ENCODE measurements at places on chromosomes 11 and 22. TPM values are rescaled to one million over a fixed set of nuclear protein-coding genes. Genes with fewer than 3 reads are reported as not detected.

Gene FJX1
- total RNA-seq = 8.8 TPM

DNA sequence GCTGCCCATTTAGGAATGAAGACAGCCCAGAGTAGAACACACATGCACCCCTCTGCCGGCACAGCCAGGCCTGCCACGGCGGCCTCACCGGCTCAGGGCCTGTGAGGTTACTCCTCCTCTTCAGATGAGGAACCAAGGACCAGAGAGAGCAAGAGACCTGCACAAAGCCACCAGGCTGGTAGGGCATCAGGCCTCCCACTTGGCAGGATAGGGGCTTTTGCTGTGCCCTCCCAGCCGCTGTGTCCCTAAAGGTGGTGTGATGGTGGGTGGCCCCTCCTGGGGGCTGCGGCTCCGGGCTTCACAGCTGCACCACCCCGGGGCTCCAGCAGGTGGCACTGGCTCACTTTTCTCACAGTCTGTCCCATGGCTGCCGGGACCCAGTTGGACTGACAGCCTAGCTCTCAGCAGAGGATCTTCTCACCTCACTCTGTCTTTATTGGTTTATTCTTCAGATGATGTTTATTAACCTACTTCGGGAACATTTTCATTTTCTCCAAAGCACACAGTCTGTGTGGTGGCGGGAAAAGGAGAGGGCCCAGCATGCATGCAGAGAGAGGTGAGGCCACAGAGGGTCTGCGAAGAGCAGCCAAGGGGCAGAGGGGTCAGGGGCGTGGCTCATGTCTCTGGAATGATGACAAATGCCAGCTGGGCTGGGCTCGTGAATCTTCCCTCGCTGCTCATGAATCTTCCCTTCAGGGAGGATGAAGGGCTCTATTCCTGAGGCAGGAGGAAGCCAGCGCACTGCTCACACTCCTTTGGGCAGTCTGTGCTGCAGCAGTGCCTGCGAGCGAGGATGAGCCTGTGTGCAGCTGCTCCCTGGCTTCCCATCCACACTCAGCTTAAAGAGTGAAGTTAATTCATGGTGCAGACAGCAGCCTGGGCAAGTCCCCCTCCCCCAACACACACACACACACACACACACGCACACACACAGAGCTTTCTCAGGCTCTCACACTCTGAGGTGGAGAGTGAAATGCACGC, 101.1 kb upstream of the PITPNB start:
- H3K27me3 ChIP-seq = no peaks in the 10 kb centered on the region
- no peaks in the 10 kb centered on the region for H3K36me3 ChIP-seq
- peaks cover 27% of the 10 kb centered on the region for H3K4me1 ChIP-seq
- H3K4me3 ChIP-seq = no peak overlapping the region
- H3K27ac ChIP-seq = no peak overlapping the region

Gene EIF1AD
- 35.3 TPM for total RNA-seq

Gene GGTLC3
- not detected for total RNA-seq

GRCh38 chr11:110802162-110802561, 89.9 kb upstream of the ARHGAP20 start:
- H3K27ac ChIP-seq = no peak overlapping the region
- no peak for DNase-seq
- no peaks in the 10 kb centered on the region for H3K27me3 ChIP-seq
- no peaks in the 10 kb centered on the region for H3K36me3 ChIP-seq
- no peaks in the 10 kb centered on the region for H3K4me1 ChIP-seq
- no peak overlapping the region for H3K4me3 ChIP-seq

GRCh38 chr11:80598905-80599304, 1158.1 kb upstream of the TENM4 start:
- H3K27ac ChIP-seq = no peak overlapping the region
- H3K36me3 ChIP-seq = no peaks in the 10 kb centered on the region
- no peak overlapping the region for H3K4me3 ChIP-seq

- H3K36me3 ChIP-seq = no peaks in the 10 kb centered on the region
- no peaks in the 10 kb centered on the region for H3K27me3 ChIP-seq
- no peak overlapping the region for H3K27ac ChIP-seq
- H3K4me1 ChIP-seq = no peaks in the 10 kb centered on the region
- no peak for DNase-seq
Measured at GRCh38 chr11:116418388-116419041, 354.3 kb downstream of the BUD13 start.

Gene HEPN1
- total RNA-seq = not detected

Gene SLC6A5
- total RNA-seq = not detected

DNA sequence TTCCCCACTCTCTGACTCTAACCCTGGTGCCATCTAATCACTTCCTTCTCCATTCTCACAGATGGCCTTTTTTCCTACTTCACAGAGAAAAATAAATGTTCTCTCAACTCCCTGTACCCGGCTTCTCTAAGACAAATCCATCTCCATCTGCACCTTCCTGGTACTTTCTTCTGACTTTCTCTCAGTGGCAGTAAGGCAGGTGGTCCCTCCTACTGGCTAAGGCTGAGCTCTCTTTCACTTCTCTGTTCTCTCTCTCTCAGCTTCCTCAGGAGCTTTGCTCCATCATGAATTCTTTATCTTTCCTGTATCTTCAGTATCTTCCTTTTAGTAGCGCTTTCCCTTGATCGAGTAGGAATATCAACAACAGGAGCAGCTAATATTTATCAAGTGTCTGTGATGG, 421.6 kb downstream of the TMEM135 start:
- no peak overlapping the region for H3K4me3 ChIP-seq
- no peak overlapping the region for H3K27ac ChIP-seq
- H3K4me1 ChIP-seq = no peaks in the 10 kb centered on the region
- H3K27me3 ChIP-seq = no peaks in the 10 kb centered on the region
- no peaks in the 10 kb centered on the region for H3K36me3 ChIP-seq

Gene BTG4
- not detected for total RNA-seq

- no peaks in the 10 kb centered on the region for H3K4me1 ChIP-seq
- H3K27ac ChIP-seq = no peak overlapping the region
- H3K36me3 ChIP-seq = no peaks in the 10 kb centered on the region
- DNase-seq = no peak
- H3K4me3 ChIP-seq = no peak overlapping the region
Measured at GRCh38 chr11:46264976-46265375, 12.5 kb upstream of the CREB3L1 start.

- no peaks in the 10 kb centered on the region for H3K4me1 ChIP-seq
- no peaks in the 10 kb centered on the region for H3K36me3 ChIP-seq
- peak overlapping the region; percentile 77 for H3K27ac ChIP-seq
- DNase-seq = no peak
Measured at GRCh38 chr11:128291007-128291406, 296.4 kb downstream of the ETS1 start.

DNA sequence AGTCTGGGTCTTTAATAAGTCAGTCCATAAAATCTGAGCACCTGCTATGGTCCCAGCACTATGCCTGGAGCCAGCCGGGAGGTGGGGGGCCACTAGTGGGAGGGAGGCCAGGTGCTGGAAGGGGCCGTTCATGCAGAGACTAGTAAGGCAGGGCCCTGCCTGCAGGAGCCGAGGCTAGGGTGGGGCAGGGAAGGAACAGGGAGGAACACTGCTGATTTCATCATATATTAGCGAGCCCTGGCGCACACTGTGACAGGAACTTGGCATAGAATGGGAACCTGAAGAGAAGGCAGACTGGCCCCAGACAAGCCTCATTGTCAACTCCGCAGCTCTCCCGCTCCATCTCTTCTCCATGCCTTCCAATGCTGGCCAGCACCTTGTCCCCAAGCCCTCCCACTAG, 7.1 kb downstream of the VSIG10L2 start:
- no peak overlapping the region for H3K4me3 ChIP-seq
- peaks cover 23% of the 10 kb centered on the region for H3K4me1 ChIP-seq
- no peaks in the 10 kb centered on the region for H3K36me3 ChIP-seq
- peak overlapping the region; percentile 34 for H3K27ac ChIP-seq

Gene VPREB1
- total RNA-seq = not detected

Gene SCN3B
- 3.4 TPM for total RNA-seq

DNA sequence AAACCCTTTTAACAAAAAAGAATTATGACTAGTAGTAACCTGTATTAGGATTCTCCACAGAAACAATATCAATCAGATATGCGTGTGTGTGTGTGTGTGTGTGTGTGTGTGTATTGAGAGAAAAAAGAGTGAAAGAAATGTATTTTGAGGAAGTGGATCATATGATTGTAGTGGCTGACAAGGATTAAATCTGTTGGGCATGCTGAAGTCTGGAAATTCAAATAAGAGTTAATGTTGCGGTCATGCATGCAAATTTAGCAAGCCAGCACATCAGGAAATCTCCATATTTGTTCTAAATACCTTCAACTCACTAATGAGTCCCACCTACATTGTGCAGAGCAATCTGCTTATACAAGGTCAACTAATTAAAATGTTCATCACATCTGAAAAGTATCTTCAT, 46.8 kb upstream of the IGLL5 start:
- no peaks in the 10 kb centered on the region for H3K27me3 ChIP-seq
- no peak overlapping the region for H3K4me3 ChIP-seq
- no peak overlapping the region for H3K27ac ChIP-seq
- H3K4me1 ChIP-seq = no peaks in the 10 kb centered on the region

- no peak overlapping the region for H3K27ac ChIP-seq
- H3K4me3 ChIP-seq = no peak overlapping the region
- H3K27me3 ChIP-seq = no peaks in the 10 kb centered on the region
- no peaks in the 10 kb centered on the region for H3K36me3 ChIP-seq
- no peaks in the 10 kb centered on the region for H3K4me1 ChIP-seq
- no peak for DNase-seq
Measured at GRCh38 chr22:47515384-47516125, 753.1 kb downstream of the TBC1D22A start.

DNA sequence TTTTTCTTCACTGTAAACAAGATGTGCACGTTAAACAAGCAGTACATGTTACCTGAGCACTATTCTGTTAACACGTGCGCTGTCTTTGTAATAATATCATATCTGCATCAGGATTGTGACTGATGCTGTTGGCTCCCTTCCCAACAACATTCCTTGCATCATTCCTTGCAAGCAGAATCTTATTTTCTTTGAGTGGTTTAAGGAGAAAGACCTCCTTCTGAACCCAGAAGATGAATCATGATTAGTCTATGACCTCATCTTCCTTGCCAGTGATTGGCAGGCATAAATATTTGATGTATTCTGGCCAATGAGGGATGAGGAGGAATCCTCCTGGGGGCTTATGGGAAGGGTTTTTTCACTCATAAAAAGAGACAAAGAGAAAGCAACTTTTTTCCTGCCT, 46.2 kb downstream of the C11orf71 start:
- peaks cover 17% of the 10 kb centered on the region for H3K4me1 ChIP-seq
- H3K27me3 ChIP-seq = no peaks in the 10 kb centered on the region
- no peak for DNase-seq

Gene OR52A1
- not detected for total RNA-seq

- peak overlapping the region; percentile 93 for H3K27ac ChIP-seq
- DNase-seq = no peak
- peak overlapping the region; percentile 44 for H3K4me3 ChIP-seq
- H3K27me3 ChIP-seq = no peaks in the 10 kb centered on the region
Measured at GRCh38 chr11:73981051-73981805, 1.4 kb downstream of the UCP2 start.

Gene SCGB2A2
- total RNA-seq = 28.7 TPM

- no peak overlapping the region for H3K27ac ChIP-seq
- no peak for DNase-seq
- H3K36me3 ChIP-seq = peaks cover 23% of the 10 kb centered on the region
- H3K27me3 ChIP-seq = no peaks in the 10 kb centered on the region
Measured at GRCh38 chr22:31321421-31321820, 24.7 kb downstream of the PATZ1 start.

- H3K4me3 ChIP-seq = no peak overlapping the region
- no peaks in the 10 kb centered on the region for H3K27me3 ChIP-seq
- no peak for DNase-seq
- H3K27ac ChIP-seq = no peak overlapping the region
- H3K4me1 ChIP-seq = peaks cover 10% of the 10 kb centered on the region
Measured at GRCh38 chr11:85751724-85752123, 59.2 kb downstream of the SYTL2 start.

GRCh38 chr11:35994421-35994820, 50.6 kb downstream of the LDLRAD3 start:
- H3K4me3 ChIP-seq = no peak overlapping the region
- H3K36me3 ChIP-seq = no peaks in the 10 kb centered on the region
- no peaks in the 10 kb centered on the region for H3K27me3 ChIP-seq
- H3K4me1 ChIP-seq = no peaks in the 10 kb centered on the region
- DNase-seq = no peak

Gene TTC28
- total RNA-seq = 8.3 TPM

- H3K27me3 ChIP-seq = no peaks in the 10 kb centered on the region
- DNase-seq = no peak
- peaks cover 5% of the 10 kb centered on the region for H3K4me1 ChIP-seq
- H3K27ac ChIP-seq = no peak overlapping the region
- no peaks in the 10 kb centered on the region for H3K36me3 ChIP-seq
Measured at GRCh38 chr11:71153005-71153390, 99.4 kb downstream of the SHANK2 start.

Gene TBX10
- total RNA-seq = not detected

DNA sequence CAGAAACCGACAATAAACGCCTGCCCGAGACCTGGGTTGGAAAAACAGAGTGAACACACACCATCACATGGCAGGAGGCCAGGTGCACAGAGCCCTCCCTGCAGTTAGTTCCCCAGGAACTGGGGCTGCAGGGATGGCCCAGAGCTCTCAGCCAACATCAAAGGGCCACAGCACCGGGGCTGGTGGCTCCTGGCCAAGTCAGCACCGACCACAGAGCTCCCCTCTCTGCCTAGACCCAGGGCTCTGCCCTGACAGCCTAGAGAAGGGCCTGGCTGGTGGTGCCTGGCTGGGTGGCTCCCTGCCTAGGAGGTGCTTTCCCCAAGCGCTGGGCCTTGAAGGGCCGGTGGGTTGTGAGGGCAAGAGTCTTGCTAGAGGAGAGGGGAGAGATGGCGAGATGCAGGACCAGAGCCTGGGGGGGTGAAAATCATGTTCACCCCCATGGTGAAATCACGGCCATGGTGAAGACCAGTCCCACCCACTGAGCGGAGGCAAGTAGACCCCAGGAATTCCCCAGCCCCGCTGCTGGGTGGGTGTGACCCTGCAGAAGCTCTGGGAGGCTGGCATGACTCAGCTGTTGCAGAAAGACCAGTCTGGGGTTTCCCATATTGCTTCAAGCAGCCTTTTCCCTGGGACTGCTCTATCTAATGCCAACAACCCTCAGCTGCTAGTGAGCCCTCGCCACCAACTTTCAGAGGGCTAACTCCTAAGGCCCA, 7.2 kb upstream of the BID start:
- H3K27ac ChIP-seq = no peak overlapping the region
- H3K36me3 ChIP-seq = no peaks in the 10 kb centered on the region
- DNase-seq = no peak
- no peak overlapping the region for H3K4me3 ChIP-seq
- peaks cover 24% of the 10 kb centered on the region for H3K4me1 ChIP-seq

DNA sequence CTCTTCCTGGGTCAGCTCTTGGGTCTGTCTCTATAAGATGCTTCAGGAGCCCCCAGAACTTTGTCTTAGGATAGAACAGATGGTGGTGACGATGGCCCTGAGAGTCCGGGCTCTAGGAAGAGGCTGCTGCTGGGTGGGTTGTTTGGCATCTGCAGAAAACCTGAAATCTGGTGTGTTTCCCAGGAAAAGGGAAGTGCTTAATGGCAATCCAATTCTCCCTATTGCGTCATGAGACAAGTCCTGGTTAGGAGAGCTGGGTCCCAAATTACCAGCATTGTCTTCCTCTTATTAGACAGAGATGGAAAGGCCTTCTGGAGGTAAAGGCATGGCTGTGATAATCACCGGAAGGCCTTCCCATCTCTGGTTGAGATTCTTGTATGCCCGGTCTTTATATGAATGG, 48.9 kb upstream of the GRAMD1B start:
- no peaks in the 10 kb centered on the region for H3K36me3 ChIP-seq
- no peaks in the 10 kb centered on the region for H3K4me1 ChIP-seq
- no peak for DNase-seq
- H3K27ac ChIP-seq = no peak overlapping the region
- H3K27me3 ChIP-seq = no peaks in the 10 kb centered on the region
- no peak overlapping the region for H3K4me3 ChIP-seq

GRCh38 chr11:688681-689080, 6.3 kb downstream of the DEAF1 start:
- DNase-seq = no peak
- H3K4me1 ChIP-seq = peaks cover 30% of the 10 kb centered on the region
- no peaks in the 10 kb centered on the region for H3K27me3 ChIP-seq
- no peak overlapping the region for H3K27ac ChIP-seq

Gene POU2AF3
- total RNA-seq = 1.3 TPM

All from esophagus squamous epithelium (tissue), 5 donors.